ENCODE measurements at places on chromosomes 7 and 10.

- DNase-seq, result no peak
These were observed 173.5 kb downstream of the CUX1 start for GRCh38 chr7:101990811-101991418.

GRCh38 chr7:88344956-88345832 is 38.5 kb upstream of the STEAP4 start:
- no peak for DNase-seq

DNA sequence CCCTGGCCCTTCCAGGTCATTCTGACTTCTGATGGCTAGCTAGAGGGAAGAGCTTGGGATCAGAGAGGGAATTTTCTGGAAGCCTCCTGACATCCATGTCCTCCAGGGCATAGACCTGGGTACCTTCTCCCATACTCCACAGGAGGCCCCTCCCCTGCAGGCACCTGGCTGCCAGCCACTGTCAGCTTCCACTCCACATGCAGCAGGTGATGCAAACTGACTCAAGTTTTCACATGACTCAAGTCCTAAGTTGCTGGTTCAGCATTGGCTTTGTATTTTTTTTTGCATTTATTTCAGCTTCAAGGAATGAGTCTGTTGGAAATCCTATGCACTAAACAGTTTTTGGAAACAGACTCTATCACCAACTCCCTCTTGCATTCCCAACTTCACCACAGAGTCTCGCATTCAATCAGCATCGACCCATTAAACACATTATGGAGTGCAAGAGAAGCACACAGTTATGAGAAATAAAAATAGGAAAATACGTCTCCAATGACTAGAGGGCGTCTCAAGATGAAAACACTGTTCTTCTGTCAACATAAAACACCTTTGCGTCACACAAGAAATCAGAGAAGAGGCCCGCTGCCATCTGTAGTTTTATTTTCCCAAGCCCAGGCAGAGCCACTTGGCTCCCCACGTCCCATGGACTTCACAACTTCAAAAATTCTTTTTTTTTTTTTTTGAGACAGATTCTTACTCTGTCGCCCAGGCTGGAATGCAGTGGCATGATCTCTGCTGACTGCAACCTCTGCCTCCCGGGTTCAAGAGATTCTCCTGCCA is 362.6 kb upstream of the MGMT start:
- no peak for DNase-seq

- DNase-seq, result no peak
These were observed 122.7 kb downstream of the CUL2 start for GRCh38 chr10:34967335-34967880.

GRCh38 chr7:29569648-29570047 is 6.0 kb downstream of the PRR15 start:
- no peak for DNase-seq

DNA sequence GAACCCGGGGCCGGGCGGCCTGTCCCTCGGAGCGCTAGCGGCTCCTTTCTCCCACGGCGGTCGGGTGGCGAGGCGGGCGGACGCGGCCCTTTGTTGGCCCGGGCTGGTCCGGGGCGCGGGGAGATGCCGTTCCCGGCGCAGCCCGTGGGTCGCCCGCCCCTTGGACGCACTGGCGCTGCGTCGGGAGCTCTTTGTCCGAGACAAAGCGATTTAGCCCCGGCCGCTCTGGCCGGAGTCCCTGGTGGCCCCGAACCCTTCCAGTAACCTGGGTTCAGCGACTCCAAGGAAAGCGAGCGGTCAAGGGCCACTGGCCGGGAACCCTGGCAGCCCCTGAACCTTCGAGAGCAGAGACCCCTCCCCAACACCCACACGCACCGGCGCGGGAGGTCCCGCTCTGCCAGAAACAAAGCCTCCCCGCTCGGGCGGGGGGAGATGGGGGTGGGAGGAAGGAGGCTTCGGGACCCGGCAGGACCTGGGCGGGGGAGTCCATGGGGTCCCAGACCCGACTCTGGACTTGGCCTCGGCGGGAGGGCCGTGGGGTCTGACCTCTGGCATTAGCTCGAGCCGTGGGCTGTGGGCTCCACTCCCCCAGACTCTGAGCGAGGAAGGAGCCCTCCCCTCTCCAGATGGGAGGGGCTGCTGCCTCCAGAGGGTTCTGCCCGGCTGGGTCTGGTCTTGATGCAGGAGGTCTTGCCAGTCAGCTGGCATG is 836 bp downstream of the DPYSL4 start:
- DNase-seq, result no peak

GRCh38 chr10:75852851-75853484 is 421.5 kb downstream of the LRMDA start:
- DNase-seq, result no peak

DNA sequence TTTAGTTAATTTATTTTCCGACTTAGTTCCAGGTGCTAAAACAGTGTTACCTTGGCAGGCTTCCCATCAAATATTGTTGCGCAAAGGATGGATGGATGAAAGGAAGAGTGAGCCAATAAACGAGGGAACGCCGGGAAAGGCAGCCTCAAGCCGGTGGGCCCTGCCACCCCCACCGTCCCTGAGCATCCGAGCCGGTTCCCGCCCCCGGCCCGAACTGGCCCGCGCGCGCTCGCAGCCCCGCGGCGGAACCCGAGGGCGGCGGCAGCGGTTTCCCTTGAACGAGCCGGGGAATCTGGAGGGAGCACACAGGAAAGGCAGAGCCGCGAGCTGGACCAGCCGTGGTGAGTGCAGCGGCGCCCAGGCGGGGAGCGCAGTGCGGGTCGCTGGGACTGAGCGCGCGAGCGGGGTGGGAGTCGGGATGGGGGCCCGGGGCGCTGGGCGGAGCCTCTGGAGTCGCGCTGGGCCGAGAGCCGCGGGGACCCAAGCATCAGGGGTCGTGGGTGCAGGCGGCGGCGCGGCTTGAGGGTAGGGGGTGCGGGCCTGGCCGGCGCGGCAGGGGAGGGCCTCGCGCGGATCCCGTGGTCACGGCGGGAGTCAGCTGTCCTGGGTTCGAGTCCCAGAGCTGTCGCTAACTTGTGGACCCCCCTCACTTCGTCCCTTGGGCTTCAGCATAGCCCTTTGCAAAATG is at the start of gene AGK:
Gene AGK, plus strand, starts transcription at position 317 of the 688 bp plus-strand sequence. CDS start 4,057 bp downstream, outside the sequence.
- peak; percentile 80 for DNase-seq

DNA sequence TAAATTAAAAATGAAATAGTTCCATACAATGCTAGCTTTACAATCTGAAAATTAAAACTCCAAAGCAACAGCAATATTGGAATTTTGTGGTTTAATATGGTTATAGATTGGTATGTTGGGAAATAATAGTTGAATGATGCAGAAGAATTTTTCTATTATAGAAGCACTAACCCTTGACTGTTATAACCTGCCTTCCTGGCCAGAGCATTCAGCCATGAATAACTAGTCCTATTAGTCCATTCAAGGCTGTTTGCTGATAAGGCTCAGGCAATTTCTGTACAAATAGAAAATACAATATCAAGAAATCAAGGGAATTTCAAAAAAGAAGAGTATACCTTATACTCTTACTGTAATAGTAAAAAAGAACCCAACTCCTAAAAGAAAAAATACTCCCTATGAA is 101.6 kb upstream of the SP4 start:
- DNase-seq, result no peak

DNA sequence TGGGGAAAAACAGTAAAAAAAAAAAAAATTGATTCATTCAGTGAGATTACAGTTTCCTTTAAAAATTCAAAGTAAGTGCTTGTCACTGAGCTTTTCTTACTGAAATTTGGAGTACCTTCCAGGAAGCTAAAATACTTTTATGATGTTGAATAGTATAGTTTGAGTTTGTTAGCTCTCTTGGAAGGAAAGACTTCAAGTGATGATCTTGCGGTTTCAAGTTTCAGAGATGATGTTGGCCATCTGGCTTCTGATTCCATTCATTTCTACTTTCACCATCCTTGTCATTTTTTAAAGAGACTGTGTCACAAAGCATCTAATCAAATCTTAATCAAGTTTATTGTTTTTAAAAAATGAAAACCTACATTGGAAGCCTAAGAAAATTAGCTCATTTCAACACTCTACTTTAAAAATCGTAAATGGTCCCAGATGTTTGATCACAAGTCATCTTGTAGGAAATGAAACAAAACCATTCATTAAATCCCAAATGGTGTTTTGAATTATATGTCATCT is 4.9 kb upstream of the HERPUD2 start:
- DNase-seq, result no peak

- no peak for DNase-seq
These were observed 145.0 kb upstream of the CHST15 start for GRCh38 chr10:124238367-124238766.

- no peak for DNase-seq
These were observed 45.4 kb upstream of the MYO3A start for GRCh38 chr10:25888627-25889026.

GRCh38 chr7:25263337-25263736 is 35.1 kb upstream of the NPVF start:
- no peak for DNase-seq

DNA sequence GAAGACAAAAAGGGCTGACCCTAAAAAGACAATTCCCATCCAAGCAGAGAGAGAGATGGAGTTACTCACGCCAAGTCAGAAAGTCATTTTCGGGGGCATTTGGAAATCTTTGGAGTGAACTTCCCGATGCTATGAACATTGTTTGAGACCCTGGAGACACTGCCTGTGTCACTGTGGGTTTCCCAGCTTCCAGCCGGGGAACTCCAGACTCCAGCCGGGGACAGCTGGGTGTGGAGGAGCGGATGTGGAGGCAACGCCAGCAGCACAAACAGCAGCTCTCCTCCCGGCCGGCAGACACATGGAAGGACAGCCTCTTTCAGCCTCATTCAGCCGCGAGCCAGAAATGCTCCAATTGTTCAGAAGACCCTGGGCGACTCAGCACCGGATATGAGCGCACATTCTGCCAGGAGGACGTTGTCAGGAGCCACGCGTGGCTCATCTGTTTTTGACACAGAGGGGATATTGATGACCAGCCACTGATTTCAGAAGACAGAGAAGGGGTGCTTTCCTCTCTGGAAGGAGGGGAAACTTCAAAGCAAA is 97.6 kb downstream of the PRPF18 start:
- no peak for DNase-seq

DNA sequence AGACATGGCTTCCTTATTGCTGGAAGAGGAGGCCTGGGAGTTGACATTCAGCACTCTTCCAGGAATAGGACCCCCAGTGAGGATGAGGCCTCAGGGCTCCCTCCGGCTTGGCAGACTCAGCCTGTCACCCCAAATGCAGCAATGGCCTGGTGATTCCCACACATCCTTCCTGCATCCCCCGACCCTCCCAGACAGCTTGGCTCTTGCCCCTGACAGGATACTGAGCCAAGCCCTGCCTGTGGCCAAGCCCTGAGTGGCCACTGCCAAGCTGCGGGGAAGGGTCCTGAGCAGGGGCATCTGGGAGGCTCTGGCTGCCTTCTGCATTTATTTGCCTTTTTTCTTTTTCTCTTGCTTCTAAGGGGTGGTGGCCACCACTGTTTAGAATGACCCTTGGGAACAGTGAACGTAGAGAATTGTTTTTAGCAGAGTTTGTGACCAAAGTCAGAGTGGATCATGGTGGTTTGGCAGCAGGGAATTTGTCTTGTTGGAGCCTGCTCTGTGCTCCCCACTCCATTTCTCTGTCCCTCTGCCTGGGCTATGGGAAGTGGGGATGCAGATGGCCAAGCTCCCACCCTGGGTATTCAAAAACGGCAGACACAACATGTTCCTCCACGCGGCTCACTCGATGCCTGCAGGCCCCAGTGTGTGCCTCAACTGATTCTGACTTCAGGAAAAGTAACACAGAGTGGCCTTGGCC is 4.3 kb downstream of the PGAM2 start:
- DNase-seq, result no peak

GRCh38 chr10:128213156-128213555 is 86.9 kb upstream of the MKI67 start:
- DNase-seq, result no peak

GRCh38 chr10:76041551-76041950 is 610.1 kb downstream of the LRMDA start:
- no peak for DNase-seq

- DNase-seq, result no peak
These were observed 254.8 kb upstream of the ZNF32 start for GRCh38 chr10:43903451-43903850.

DNA sequence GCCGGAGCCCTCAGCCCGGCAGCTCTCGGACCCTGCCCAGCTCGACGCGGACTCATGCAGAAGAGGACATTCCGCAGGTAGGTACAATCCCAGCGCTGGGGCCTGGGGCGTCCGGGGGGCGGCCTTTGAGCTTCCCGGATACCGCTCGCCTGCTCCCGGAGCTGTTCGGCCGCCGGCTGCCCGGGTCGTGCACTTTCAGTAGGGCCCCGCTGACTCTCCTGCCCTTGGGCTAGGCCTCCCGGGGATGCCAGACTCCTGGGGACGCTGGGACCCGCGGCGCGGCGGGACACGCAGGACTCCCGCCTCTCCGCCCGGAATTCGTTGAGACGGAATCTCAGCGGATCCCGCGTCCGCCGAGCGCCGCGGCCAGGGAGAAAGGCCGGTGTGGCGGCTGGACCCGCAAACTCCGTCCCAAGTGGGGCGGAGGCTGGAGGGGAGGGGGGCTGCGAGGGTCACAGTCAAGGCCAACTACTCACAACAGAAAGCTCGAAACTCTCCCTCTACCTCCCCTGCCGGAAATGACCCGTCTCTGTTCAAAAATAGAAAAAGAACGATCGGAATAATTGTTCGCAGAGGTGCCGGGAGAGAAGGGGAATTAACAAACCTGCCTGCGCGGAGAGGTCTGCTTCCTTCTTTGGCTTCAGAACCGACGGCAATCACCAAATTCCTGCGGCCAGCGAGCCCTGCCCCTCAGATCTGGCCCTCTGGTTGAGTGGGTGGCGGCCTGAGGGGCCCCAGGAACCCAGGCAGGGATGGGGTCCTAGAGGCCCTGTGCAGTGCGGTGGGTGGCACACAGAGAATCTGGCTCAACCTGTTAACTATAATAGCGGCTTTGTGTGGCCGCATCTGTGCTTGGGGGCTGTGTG is 9.2 kb downstream of the TLX1 start:
- DNase-seq, result no peak

DNA sequence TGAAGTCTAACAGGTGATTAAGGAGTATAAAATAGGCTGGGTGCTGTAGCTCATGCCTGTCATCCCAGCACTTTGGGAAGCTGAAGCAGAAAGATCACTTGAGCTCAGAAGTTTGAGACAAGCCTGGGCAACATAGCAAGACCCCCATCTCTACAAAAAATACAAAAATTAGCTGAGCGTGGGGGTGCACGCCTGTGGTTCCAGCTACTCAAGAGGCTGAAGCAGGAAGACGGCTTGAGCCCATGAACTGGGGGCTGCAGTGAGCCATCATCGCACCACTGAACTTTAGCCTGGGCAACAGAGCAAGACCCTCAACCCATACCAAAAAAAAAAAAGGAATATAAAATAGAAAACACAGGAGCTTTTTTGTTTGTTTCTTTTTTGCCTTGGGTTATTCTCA is 47.4 kb downstream of the DCLRE1A start:
- no peak for DNase-seq
